Psoas muscle (tissue), 8 donors: ENCODE measurements at places on chromosomes 3 and 15.

GRCh38 chr15:36911322-36911944, 188.9 kb downstream of the MEIS2 start:
- DNase-seq: no peak
- no peaks in the 10 kb centered on the region for H3K27me3 ChIP-seq
- no peaks in the 10 kb centered on the region for H3K36me3 ChIP-seq
- H3K4me1 ChIP-seq: no peaks in the 10 kb centered on the region
- no peak overlapping the region for H3K27ac ChIP-seq

GRCh38 chr15:33448151-33448550, 137.4 kb downstream of the RYR3 start:
- H3K4me1 ChIP-seq: peaks cover 6% of the 10 kb centered on the region
- peak overlapping the region; percentile 34 for H3K27ac ChIP-seq
- H3K27me3 ChIP-seq: no peaks in the 10 kb centered on the region
- H3K36me3 ChIP-seq: no peaks in the 10 kb centered on the region

DNA sequence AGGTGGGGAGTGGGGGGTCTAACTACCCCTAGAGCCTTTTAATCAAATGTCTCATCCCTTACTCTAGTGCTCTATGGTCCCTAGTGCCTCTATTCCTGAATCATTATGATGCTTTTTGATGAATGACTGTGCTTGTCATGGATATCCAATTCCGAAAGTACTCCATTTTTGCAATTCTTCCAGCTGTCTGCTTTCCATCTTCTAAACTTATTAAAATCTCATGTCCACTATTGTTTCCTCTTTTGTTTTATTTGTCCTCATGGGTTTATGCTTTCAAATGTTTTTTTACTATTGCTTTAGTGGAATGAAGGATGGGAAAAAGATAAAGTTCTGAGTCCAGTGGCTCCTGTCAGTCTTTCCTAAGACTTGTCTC, 77.2 kb upstream of the KCNMB2 start:
- H3K27ac ChIP-seq: no peak overlapping the region
- H3K36me3 ChIP-seq: no peaks in the 10 kb centered on the region
- H3K4me3 ChIP-seq: no peak overlapping the region
- peaks cover 25% of the 10 kb centered on the region for H3K4me1 ChIP-seq

DNA sequence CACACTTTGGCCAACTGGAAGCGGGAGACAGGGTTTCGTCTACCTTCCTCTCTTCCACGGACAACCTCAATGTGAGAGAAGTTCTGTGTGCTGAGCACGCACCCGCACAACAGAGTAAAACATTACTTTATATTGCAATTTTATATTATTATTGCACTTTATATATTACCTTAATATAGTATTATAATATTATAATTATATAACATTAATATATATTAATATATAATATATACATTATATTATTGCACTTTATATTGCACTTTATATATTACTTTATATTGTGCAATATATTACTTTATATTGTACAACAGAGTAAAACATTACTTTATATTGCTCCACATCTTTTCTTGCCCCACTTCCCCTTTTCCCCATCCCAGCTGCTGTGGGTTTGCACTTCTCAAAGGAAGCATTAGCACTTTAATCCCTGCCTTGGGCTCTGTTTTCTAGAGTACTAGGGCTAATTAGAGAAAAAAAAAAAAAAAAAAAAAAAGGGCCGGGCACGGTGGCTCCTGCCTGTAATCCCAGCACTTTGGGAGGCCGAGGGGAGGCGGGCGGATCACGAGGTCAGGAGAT, 76.4 kb upstream of the SLC4A7 start:
- H3K4me3 ChIP-seq: no peak overlapping the region
- H3K36me3 ChIP-seq: no peaks in the 10 kb centered on the region
- no peaks in the 10 kb centered on the region for H3K4me1 ChIP-seq
- H3K27ac ChIP-seq: no peak overlapping the region
- no peaks in the 10 kb centered on the region for H3K27me3 ChIP-seq

DNA sequence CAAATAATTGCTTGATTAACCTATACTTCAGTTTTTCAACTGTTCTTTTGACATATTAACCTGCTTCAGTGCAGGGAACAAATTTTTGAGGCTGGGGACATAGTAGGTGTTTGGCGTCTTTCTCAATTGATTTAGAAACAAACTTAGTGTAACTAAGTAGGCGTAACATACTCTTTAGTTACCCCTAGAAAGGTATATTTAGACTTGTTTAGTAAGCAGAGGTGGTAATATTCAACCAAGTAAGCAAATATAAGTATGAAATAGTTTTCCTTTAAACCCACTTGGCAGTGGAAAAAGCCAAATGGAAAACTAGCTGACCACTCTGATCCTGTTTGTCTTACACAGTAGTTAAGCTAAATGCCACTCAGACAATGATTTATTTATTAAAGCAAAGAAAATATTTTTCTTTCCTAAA, 113.2 kb downstream of the MBNL1 start:
- H3K4me3 ChIP-seq: peak overlapping the region; percentile 61
- no peaks in the 10 kb centered on the region for H3K27me3 ChIP-seq
- peak overlapping the region; percentile 82 for H3K27ac ChIP-seq
- peaks cover 76% of the 10 kb centered on the region for H3K4me1 ChIP-seq
- no peaks in the 10 kb centered on the region for H3K36me3 ChIP-seq

- H3K4me1 ChIP-seq: peaks cover 67% of the 10 kb centered on the region
- H3K36me3 ChIP-seq: no peaks in the 10 kb centered on the region
- no peak overlapping the region for H3K4me3 ChIP-seq
- no peaks in the 10 kb centered on the region for H3K27me3 ChIP-seq
- H3K27ac ChIP-seq: peak overlapping the region; percentile 99
Observed at GRCh38 chr3:12655701-12656100, 8.2 kb downstream of the RAF1 start.

- no peaks in the 10 kb centered on the region for H3K36me3 ChIP-seq
- H3K4me3 ChIP-seq: no peak overlapping the region
- no peak overlapping the region for H3K27ac ChIP-seq
- DNase-seq: peak; percentile 39
- H3K4me1 ChIP-seq: no peaks in the 10 kb centered on the region
- H3K27me3 ChIP-seq: no peaks in the 10 kb centered on the region
Observed at GRCh38 chr3:116391296-116392201, 53.7 kb downstream of the LSAMP start.
